Activated naive CD4-positive, alpha-beta T cell (primary cell): ENCODE measurements at places on chromosomes 4 and X.
A peak's percentile ranks its signal among the peaks of the same experiment; 100 is the strongest.

- DNase-seq, result peak; percentile 63
These were observed at the start of gene ARL9 for GRCh38 chr4:56505269-56506130. Gene ARL9, plus strand, starts transcription at chr4:56505791. Its CDS starts 72 bp downstream, at chr4:56505863.

DNA sequence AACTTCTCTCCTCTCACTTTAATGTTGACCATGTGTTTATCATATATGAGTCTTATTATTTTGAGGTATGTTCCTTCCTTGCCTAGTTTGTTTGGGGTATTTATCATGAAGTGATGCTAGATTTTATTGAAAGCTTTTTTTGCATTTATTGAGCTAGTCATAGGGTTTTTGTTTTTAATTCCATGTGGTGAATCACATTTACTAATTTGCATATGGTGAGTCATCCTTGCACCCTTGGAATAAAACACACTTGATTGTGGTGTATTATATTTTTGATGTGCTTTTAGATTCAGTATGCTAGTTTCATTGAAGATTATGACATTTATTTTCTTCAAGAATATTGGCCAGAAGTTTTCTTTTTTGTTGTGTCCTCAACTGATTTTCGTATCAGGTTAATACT lies 464.6 kb downstream of the PCDH18 start:
- no peak for DNase-seq

- no peak for DNase-seq
These were observed 2.3 kb downstream of the PFKFB1 start for GRCh38 chrX:54991706-54992105.

DNA sequence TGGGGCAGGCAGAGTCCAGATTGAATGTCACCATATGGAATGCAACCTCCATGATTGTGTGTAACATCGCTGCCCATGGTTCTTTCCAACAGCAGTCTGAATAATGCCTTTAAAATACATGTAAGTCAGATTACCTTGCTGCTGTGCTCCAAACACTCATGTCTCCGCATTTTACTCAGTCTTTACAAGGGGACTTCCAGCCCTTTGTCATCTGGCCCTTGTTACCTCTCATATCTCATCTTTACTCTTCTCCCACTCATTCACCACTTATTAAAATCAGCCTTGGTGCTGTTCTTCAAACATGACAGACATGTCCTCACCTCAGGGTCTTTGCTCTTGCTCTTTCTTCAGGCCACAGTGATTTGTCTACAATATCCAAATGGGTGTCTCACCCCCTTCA lies 200.4 kb upstream of the GYPA start:
- DNase-seq, result no peak

DNA sequence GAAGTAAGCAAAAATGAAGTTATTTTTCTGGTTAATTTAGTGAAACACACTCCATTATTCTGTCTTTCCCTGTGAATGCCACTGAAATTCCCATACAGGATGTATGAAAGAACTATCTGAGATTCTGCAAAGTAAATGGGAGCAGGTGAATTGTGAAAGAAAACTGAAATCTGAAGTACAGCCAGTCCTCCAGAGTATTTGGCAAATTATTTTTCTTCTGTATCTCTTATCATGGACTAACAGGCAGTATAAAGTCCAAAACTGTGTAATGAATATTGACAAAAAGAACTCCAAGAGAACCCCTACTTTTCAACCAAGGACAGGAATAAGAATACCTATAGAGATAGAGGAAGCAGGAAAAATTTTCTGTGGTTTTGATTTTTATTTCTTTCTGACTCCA lies 40.8 kb upstream of the AR start:
- DNase-seq, result no peak

DNA sequence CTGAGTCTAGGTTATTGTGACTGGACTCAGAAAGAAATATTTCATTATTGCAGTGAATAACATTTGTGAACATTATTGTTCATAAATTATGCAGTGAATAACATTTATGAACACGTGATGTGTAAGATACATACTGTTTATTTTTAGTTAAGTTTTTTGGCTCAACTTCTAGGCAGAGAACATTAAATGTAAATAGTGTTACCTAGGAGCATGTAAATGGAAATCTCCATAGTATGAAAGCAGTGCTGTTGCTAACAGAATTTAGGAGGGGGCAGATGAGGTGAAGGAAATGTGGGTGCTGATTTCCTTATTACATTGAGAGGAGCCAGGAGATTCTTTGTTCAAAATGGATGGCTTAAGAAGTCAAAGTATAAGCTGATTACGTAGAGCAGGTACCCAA lies 45.0 kb downstream of the HTT start:
- DNase-seq, result no peak

GRCh38 chrX:152897222-152898131 lies at the start of gene ZNF185:
Gene ZNF185, plus strand, starts transcription at chrX:152898067. Its CDS starts 16,423 bp downstream, at chrX:152914490.
- DNase-seq, result no peak
